ENCODE measurements at places on chromosomes 7 and 10.

DNA sequence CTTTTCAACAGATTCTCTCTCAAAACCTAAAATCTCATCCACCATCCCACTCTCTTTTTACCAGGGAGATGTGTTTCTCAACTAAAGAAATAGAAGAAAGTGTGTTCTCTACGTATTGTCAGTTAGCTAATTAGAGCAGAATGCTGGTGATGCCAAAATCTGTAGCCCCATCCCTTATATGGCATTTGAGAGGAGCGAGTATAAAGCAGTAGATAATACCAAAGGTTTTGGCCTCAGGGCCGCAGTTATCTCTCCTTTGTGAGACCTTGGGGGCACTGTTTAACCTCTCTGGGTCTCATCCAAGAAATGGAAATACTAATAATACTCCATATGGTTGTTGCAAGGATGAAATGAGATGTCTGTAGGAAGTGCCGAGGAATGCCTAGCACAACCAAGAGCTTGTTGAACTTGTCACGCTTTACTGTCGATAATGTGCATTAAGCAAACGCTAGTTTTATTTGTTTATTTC is 456 bp upstream of the DLD start:
- no peak for DNase-seq

DNA sequence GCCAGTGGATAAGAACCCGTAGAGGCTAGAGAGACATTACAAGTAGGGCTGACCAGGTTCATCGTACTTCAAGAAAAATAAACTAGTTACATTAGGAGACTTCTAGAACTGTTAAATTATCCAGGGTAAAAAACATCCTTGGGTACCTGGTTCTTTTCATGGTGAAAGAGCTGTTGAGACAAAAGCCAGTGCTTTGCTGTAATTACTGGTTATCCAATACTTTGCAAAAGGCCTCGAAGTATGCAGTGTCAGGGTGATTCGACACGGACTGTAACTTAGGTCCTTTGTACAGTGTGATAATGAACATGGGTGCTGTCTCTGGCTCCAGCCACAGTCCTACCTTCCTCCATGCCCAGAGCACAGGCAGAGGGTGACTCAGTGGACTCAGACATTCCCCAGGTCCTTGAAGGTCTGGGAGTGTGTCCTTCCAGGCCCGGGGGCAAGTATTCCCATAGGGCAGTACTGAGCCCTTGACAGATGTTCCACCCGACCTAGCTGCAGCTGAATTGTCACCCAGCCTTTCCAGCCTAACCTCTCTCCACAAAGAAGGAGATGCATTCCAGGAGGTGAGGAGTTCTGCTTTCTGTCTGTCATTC is 123.6 kb upstream of the TMEM72 start:
- DNase-seq, result no peak

- no peak for DNase-seq
These were observed 34.6 kb upstream of the PLPP4 start for GRCh38 chr10:120422457-120422856.

DNA sequence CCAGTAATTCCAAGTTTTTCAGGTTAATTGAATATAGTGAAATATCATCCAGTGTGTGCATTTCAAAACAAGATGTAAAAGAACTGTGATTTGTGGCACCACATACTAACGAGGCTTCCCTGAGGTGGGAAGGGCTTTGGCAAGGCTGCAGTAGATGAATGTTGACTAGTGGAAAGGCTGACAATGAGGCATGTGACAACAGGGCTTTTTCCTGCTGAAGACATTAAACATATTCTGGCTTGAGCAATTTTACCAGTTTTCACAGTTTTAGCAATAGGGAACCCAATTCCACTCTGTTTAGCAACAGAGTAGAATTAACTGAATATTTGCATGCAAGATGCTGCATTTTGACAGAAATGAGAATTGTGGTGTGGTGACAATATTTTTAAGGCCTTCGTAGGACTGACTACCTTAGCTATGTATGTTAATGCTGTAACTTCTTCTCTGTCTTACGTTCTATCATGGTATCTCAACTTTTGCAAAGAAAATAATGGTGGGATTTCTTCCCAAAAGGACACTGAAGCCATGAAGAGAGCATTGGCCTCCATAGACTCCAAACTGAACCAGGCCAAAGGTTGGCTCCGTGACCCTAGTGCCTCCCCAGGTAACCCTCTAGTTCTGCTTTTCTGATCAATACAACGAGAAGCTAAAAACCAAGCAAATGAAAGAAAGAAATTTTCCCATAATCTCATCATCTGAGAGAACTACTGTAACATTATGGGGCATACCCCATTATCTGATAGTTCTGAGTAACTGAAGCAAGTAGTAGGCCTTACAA is 68.5 kb downstream of the AP3M1 start:
- DNase-seq, result no peak

DNA sequence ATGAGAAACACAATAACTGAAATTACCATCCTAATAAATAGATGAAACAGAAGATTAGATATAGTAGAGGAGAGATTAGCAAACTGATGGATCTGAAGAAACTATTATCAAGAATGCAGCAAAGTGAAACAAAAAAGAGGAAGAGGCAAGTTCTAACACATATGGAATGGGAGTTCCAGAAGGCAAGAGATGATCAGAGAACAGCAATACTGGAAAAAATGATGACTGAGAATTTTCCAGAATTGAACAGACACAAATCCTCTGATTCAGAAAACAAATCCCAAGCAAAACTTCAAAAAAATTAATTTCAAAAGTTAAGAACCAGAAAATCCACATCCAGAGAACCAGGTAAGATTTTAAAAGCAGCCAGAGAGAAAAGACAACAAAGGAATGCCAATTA is 20.2 kb upstream of the CYREN start:
- DNase-seq, result no peak

GRCh38 chr10:3781468-3782145 is 3.4 kb downstream of the KLF6 start:
- peak; percentile 52 for DNase-seq

DNA sequence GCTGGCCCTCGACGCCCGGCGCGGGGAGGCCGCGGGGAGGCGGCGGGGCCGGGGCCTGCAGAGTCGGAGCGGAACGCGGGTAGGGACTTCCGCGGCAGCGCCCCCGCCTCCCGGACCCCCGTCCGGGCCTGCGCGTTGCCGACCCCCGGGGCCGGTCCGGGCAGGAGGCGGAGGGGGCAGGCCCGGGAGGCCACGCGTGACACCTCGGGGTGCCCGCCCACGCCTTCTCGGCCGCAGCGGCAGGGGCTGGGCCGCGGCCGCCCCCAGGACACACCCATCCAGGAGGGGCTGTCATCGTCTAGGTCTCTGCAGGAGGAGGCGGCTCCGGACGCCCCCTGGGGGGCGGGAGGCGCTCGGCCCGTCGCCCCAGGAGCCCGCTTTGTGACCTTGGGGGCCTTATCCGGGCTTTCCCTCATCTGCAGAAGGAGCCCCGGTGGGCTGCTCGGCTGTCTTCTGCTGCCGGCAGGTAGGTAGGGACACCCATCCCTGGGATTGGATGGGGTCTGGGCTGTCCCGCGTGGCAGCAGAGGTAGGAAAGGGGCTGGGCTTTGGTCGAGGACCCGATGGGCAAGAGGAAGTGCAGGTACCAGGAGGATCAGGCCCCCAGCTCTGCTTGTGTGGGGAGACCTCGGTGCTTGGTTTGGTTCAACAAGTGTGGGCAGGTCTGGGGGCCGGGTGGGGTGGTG is 569 bp downstream of the ZNF316 start:
- DNase-seq, result no peak

GRCh38 chr10:8039321-8039881 is 15.1 kb upstream of the GATA3 start:
- no peak for DNase-seq

GRCh38 chr7:73623798-73624668 is at the start of gene MLXIPL:
TSS of gene MLXIPL (minus strand) at chr7:73624522. CDS start at chr7:73624492, 30 bp downstream.
- peak; percentile 46 for DNase-seq

- no peak for DNase-seq
These were observed 9.7 kb downstream of the CREM start for GRCh38 chr10:35136263-35136815.

GRCh38 chr7:121557034-121557892 is 161.2 kb upstream of the FAM3C start:
- no peak for DNase-seq

DNA sequence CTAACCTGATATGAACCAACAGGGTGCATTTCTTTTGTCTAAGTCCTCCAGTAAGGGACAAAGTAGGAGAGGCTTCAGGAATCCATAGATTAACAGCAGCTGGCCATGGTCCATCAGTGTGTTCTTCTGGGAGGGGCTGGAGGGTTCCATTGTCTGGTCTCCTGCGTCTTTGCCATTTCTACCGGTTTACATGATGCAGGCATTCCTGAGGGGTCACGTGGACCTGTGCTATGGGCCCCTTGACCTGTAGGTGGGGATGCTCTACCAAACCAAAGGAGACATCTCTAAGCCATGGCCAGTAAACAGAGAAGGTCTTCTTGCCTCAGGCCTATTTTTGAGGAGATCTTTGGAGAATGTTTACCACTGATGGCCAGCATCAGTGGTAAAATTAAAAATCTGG is 28.7 kb upstream of the HABP2 start:
- no peak for DNase-seq

DNA sequence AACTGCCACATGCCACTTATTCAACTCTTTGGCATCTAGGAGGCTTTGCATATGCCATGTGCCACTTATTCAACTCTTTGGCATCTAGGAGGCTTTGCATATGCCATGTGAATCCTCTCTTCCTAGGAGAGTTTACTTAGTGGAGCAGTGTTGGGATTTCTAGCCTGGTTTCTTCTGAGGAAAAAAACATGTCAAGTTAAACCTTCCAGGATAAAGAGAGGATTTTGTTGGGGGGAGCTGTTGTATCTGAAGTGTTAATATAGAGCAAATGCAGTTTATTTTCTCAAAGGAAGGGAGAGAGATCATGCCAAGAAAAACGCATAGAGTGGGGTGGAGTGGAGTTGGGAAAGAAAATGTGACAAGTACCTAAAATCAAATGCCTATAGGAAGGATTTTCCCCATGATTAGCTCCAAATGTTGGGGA is 91.5 kb downstream of the MCU start:
- DNase-seq, result no peak

DNA sequence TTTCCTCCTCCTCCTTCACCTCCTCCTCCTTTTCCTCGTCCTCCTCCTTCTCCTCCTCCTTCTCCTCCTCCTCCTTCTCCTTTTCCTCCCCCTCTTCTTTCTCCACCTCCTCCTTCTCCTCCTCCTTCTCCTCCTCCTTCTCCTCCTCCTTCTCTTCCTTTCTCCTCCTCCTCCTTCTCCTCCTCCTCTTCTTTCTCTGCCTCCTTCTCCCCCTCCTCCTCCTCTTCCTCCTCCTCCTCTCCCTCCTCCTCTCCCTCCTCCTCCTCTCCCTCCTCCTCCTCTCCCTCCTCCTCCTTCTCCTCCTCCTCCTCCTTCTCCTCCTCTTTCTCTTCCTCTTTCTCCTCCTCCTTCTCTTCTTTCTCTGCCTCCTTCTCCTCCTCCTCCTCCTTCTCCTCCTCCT is 13.6 kb downstream of the PLXNA4 start:
- no peak for DNase-seq

GRCh38 chr10:132593389-132593788 is 55.8 kb downstream of the INPP5A start:
- DNase-seq, result no peak

GRCh38 chr7:25384788-25385505 is 156.7 kb upstream of the NPVF start:
- DNase-seq, result no peak

- no peak for DNase-seq
These were observed 171.1 kb upstream of the FZD1 start for GRCh38 chr7:91093181-91093580.

DNA sequence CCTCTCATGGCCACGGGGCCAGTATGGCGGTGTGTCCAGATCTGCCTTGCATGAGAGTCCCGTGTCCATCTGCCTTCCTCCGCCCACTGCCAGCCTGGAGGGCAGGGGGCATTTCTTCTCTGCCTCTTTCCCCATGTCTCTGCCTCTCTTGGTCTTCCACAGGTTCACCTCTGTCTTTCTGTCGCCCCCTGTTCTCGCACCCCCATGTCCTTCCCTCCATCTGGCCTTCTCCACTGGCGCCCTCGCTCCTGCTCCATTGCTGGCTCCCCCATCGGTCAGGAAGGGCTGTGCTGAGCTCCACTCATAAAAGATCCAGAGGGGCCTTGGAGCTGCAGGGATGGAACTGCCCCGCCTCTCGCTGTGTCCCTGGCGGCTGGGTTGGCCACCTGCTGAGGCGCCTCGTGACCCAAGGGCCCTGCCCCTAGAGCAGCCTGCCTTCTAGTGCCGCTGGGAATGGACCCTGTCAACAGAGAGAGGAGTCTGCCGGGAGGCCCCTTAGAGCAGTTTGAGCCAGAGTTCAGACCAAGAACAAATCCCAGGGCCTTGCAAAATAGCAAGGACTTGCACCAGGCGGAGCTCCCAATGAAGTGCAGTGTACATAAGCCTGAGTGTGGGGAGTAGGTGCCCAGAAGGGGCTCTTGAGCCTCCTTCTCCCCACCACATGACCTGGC is 42.0 kb downstream of the GOLGA7B start:
- DNase-seq, result no peak

DNA sequence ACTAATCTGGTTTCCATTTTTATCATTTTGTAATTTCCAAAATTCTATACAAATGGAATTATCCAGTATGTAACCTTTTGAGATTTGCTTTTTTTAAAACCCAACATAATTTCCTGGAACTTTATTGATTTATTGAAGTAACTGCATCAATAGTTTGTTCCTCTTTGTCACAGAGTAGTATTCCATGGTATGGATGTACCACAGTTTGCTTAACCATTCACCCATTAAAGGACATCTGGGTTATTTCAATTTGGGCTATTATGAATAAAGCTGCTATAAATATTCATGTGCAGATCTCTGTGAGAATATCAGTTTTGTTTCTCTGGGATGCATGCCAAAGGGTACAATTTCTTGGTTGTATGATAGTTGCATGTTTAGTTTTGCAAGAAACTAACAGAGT is 2.9 kb downstream of the GPNMB start:
- no peak for DNase-seq

GRCh38 chr7:84251277-84251781 is 56.7 kb upstream of the SEMA3A start:
- DNase-seq, result no peak

- no peak for DNase-seq
These were observed 32.4 kb upstream of the GRB10 start for GRCh38 chr7:50815138-50815537.

- DNase-seq, result peak; percentile 60
These were observed 23.3 kb downstream of the YAE1 start for GRCh38 chr7:39589323-39590111.

GRCh38 chr7:71777278-71777677 is 634.9 kb downstream of the CALN1 start:
- DNase-seq, result no peak

DNA sequence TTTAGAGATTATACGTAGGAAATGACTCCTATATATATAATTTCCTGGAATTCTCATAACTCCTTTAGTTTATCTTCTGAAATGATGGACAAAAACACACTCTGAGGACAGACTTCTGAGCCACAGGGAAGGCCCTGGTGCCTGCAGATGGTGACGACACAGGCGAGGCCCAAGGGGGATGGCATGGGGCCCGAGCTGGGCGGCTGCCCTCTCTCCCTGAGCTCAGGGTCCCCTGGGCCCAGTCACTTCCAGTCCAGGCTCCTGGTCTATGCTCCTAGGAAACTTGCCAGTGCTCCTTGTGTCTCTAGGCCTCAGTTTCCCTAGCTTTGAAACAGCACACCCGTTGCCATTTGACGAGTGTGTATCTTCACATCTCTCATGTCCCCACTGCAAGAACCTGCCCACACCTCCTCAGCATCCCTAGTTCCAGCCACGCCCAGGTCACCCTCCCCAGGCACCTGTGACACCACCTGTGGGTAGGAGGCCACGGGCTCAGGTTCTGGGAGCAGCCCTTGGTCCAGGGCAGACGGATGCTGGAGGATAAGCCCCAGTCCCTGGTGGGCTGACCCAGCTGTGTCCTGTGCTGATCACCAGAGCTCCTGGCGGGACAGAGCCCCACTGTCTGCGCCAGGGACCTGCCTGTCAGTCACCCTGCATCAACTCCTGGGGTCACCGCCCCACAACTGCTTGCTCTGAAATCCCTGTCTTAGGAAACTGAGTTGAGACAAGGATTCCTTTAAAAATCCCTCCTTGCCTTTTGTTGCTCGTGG is 23.4 kb upstream of the SHH start:
- DNase-seq, result no peak

Data from SW 1271 (cell line).